ENCODE measurements at places on chromosomes 13 and 19.

- DNase-seq = no peak
Observed at GRCh38 chr19:51091126-51091525, 8.4 kb upstream of the KLK14 start.

- no peak for DNase-seq
Observed at GRCh38 chr13:76684336-76684735, 201.9 kb downstream of the KCTD12 start.

DNA sequence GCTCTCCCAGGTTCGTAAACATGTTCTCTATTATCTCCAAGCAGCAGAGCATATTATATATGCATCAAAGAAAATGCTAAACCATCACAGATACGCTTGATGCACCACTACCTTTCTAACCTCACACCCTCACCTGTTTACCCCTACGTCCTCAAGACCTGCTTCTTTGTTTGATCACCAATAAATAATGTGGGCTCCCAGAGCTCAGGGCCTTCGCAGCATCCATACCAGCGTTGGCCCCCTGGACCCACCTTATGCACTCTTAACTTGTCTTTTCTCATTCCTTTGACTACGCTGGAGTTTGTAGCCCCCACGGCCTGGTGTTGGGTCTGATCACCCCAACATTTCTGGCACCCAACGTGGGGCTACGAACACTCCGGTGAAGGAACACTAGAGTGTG, 10.0 kb upstream of the ZNF443 start:
- no peak for DNase-seq

DNA sequence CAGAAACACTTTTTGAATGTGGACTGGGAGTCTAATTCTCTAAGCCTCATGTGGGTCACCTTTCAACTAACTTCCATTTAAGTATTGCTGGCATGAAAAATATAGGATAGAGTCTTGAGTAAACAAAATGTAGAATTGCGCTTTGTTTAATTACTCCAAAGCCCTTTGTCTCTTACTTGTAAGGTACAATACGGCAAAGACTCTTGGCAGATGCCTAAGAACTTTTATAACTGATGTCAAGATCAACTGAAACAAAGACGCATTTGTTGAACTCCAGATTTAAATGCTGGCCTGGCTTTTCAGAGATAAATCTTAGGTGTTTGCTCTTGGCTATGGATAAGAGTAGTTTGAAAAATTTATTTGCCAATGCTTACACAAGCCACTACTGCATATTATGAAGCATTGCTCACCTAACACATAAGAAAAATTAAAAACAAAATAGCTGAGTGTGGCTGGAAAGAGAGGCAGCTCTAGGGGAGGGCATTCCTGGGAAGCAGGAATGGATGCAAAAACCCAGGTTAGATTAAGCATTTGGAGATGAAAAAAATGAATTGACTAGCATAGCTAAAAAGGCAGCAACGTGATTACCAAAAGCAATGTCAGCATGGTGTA, 107.3 kb upstream of the STARD13 start:
- DNase-seq = no peak

DNA sequence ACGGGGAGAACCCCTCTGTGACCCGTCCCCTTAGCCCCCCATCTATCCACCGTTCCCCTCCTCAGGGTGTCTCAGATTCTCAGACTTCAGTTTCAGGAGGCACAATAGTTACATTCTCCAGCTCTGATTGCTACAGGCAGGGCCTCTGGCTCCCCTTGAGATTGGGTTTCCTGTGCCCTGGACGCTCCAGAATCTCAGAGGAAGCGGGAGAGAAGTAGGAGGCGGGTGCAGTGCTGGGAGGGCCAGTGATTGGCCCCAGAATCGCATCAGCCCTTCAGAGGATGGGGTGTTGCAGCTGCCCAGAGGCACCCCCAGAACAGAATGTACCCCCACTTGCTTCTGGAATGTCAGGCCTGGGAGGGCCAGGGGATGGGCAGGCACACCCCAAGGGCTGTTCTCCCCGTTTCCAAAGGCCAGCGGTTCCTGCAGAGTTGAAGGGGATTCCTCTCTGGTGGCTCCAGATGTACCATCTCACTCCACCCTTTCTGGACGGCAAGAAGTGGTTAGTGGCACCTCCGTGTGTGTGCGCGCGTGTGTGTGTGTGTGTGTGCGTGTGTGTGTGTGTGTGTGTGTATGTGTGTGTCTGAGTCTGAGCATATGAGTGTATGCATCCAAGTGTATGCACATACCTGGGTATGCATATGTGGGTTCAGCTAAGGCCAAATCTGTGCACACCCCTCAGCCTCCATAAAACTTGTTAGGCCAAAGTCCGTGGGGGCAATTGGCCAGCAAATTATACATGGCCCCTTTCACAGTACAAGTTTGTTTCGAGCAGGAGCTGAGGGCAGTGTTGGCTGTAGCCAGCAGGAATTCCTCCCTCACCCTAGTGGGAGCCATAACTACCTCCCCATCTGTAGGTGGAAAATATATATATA, 35.5 kb downstream of the LYL1 start:
- DNase-seq = no peak

GRCh38 chr19:11291415-11291814, 4.5 kb upstream of the TSPAN16 start:
- DNase-seq = no peak

- DNase-seq = no peak
Observed at GRCh38 chr13:76632401-76633044, 253.7 kb downstream of the KCTD12 start.

GRCh38 chr19:20078581-20079031, 806 bp downstream of the ZNF90 start:
- no peak for DNase-seq

- no peak for DNase-seq
Observed at GRCh38 chr19:18603255-18603957, 3.2 kb downstream of the CRLF1 start.

DNA sequence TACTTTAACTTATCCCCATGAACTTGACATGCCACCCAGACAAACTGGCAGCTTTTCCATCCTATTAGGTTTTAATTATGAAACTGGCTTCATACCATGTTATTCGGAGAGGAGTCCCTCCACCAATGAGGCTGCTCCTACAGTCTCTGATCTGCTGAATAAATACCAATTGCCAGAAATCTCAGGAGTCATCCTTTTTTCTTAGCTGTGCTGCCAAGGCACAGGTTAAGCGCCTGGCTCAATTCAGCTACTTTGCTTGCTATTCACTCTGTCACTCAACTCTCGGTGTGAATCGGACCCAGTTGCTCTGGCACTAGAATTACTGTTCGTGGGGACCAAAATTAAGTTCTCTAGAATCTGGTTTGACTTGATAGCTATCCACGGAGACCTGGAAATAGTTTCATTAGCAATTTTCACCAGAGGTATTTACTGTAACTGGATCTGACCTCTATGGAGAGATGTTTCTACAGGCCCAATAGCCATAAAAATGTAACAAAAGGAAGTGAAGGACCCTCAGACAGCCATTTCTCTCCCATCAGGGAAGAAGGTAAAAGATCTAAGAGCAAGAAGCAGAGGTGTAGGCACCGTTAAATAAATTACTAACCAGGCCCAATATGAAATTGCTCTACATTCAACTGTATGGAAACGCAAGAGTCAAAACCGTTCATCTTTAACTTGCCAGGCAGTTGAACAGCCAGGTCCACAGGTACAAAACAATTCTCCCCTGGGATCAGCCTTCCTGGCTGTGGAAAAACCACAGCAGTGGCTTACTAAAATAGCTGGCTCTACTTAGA, 5.4 kb downstream of the ZC3H4 start:
- DNase-seq = no peak

GRCh38 chr19:47256693-47257410, 527 bp downstream of the CCDC9 start:
- DNase-seq = peak; percentile 99

GRCh38 chr13:77511552-77511951, 24.0 kb upstream of the SCEL start:
- DNase-seq = no peak

DNA sequence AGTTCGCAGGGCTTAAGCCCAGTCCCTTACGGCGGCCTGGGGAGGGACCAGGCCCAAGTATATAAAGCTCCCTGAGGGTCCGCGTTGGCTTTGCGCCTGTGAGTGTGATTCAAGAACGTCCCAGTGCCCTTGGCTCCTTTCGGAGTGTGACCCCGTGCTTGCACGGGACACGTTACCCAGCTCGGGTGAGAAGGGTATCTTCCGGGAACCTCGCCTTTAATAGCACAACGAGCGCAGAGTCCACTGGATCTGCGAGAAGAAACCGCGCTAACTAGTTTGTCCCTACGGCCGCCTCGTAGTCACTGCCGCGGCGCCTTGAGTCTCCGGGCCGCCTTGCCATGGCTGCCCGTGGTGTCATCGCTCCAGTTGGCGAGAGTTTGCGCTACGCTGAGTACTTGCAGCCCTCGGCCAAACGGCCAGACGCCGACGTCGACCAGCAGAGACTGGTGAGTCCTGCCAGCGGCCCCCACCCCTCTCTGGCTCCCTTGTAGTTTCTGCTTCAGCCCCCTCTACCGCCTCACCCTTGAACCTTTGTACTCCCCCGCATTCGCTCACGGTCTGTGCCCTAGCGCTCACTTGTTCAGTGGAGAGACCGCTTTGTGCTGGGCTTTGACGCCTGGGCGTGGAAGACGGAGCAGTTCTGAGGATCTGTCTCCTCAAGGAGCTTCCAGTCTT, at the start of gene DNAJC15:
Gene DNAJC15 (plus strand): TSS at position 298 of the 675 bp plus-strand sequence. CDS start 41 bp downstream, at position 339.
- DNase-seq = peak; percentile 75

DNA sequence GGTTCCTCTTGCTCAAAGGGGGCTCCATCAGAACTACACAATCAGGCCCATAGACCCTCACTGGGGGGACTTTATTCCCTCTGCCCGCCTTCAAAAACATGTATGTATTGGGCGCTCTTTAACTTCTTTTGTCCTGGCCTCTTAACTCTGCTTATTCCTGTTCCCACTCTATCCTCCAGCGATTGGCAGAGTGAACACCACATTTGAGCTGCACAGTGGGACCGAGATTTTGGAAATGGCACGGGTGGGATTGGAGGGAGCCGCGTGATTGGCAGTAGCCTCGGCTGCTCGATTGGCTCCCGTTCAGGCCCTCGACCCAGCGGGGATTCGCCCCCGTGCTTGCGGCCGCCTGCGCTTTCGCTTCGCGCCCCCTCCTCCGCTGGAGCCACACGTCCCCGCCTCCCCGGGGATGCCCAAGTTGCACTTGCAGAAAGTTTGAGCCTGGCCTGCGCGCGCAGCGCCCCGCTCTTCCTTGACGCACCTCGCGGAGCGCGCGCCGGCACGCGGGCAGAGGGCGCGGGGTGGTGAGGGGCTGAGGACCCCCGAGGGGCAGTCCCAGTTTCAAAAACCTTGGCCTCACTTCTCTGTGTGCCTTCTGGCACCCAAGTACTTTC, at the start of gene ZIC5:
Gene ZIC5 (minus strand): TSS at position 192 of the 614 bp plus-strand sequence. CDS start 164 bp downstream, at position 28.
- no peak for DNase-seq

DNA sequence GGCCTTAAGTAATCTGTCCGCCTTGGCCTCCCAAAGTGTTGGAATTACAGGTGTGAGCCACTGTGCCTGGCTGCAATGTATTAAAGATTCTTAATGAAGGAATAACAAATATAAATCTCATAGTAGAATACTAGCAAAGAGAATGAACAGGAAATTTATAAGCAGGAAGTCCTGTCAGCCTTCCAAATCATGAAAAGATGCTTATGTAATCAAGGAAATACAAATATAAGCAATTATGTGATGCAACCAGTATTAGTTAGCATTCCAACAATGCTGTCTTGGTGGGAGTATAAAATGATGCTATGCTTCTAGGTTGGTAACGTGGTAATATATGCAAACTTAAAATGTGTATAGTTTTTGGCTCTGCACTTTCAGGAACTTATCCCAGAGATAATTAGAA, 133.8 kb downstream of the PDS5B start:
- DNase-seq = no peak

GRCh38 chr13:32829269-32829668, 187.0 kb upstream of the KL start:
- DNase-seq = no peak

GRCh38 chr13:47841151-47841550, 159.9 kb downstream of the SUCLA2 start:
- DNase-seq = no peak

DNA sequence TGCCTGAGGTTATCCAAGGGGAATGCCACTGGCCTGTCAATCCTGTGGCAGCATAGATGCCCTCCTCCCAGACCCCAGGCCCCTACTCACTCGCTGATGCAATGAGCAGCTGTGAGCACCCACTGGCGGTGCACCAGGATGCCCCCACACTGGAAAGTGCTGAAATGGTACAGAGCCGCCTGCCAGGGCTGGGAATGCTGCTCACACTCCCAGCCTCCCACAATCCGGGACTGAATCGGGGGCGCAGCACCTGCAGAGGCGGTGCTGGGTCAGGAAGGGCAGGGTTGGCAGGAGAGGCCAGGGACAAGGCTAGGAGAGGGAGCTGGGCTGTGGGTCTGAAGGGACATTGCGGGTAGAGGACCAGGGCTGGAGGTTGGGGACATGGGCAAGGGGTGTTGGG, 2.0 kb downstream of the KLK1 start:
- no peak for DNase-seq

DNA sequence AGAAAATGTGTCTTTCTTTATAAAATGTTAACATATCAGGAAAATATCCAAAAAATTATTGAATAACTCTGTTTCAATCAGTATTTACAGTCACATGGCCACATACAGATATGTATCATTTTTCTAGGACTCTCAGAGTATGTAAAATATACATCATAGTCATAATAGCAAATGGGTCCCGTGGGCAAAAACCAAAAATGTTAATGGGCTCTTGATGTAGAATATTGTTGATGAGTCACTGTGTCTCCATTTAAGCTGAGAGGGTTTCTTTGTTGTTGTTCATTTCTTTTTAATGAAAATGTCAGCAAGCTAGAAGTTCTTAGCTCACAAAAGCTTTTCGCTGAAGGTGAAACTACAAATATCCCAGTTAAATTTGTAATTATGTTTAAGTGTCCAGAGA, 1713.1 kb upstream of the PCDH20 start:
- no peak for DNase-seq

DNA sequence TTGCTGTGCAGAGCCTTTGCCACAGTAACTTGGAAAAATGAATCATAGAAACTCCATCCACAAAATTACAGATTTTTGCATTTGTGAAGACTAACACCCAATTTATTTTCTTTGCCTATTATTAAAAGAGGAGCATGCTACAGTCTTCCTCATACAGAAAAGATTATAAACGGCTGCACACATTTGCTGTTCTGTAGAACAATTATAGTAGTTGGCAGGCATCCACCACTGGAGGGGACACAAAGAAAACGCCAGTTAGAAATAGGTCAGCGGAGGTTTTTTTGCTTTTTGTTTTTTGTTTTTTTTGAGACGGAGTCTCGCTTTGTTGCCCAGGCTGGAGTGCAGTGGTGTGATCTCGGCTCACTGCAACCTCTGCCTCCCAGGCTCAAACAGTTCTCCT, 51.6 kb downstream of the SACS start:
- no peak for DNase-seq

DNA sequence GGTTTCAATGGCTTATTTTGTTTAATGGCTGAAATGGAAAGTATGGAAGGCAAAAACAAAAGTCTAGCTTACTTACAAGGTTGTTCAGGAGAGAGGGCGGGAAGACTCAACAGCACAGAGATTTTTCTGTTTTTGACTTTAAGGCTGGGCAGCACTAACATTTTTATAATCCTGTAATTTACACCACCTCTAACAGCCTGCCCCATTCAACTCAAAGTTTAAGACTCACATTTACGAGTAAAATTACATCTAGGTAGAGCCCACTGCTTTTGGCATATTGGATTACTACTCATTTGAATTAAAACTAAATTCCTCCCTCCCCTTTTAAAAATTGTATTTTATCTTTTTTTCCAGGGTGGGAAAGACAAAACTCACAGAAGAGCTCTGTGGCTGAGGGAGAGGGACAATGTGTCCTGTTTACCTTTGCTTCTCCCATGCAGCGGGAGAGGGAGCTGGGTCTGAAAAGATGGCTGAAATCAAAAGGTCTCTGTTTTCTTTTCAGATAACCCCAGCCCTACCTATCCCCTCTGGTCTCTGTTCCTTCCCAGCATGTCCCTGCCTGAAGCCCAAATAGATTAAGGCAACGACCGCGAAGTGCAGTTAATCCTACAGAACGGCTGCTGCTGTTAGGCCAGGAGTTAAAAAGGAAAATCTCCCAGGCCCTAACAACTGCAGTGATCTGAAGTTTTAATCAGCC, 6.6 kb downstream of the EFNB2 start:
- DNase-seq = no peak
